CD14-positive monocyte (primary cell): ENCODE measurements at places on chromosomes 3 and 15.

- no peak for DNase-seq
Measured at GRCh38 chr15:81160312-81161159, 26.5 kb downstream of the CFAP161 start.

DNA sequence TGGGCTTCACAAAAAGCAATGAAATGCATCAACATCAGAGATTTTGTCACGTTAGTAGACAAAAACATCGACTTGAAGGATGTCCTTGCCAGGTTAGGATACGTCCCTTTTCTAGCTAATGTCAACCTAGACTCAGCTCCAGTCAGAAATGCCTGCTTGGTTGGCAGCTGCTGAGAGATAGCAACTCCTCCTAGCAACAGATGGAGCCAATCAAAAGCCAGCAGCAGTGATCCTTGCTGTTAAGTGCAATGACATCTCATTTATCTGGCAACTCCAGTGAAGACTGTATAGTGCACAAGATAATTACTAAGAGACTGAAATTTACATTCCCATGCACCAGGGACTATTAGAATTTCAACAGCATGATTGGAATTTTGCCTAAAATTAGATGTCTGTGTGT, 424.1 kb downstream of the FGF12 start:
- DNase-seq = no peak

- no peak for DNase-seq
Measured at GRCh38 chr3:192959773-192960172, 42.1 kb upstream of the MB21D2 start.

GRCh38 chr3:119555929-119556328, 3.5 kb downstream of the CD80 start:
- DNase-seq = no peak

GRCh38 chr3:41679374-41679773, 282.5 kb downstream of the ULK4 start:
- DNase-seq = no peak

DNA sequence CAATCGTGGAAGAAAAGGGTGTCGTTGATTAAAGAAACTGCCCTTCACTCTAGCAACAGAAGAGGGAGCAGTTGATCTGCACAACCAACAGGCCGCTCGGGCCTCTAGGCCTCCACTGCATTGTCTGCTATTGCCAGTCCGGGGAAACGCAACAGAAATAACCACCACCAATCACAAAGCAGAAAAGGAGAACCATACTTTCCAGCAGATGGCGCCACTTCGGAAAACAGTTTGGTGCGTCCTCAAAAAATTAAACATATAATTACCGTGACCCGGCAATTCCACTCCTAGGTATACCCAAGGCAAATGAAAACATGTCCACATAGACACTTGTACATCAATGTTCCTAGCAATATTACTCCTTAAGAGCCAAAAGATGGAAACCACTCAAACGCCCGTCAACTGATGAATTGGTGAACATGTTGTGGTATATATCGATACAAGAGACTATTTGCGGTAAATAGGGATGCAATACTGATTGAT, 154.1 kb downstream of the TJP1 start:
- no peak for DNase-seq

DNA sequence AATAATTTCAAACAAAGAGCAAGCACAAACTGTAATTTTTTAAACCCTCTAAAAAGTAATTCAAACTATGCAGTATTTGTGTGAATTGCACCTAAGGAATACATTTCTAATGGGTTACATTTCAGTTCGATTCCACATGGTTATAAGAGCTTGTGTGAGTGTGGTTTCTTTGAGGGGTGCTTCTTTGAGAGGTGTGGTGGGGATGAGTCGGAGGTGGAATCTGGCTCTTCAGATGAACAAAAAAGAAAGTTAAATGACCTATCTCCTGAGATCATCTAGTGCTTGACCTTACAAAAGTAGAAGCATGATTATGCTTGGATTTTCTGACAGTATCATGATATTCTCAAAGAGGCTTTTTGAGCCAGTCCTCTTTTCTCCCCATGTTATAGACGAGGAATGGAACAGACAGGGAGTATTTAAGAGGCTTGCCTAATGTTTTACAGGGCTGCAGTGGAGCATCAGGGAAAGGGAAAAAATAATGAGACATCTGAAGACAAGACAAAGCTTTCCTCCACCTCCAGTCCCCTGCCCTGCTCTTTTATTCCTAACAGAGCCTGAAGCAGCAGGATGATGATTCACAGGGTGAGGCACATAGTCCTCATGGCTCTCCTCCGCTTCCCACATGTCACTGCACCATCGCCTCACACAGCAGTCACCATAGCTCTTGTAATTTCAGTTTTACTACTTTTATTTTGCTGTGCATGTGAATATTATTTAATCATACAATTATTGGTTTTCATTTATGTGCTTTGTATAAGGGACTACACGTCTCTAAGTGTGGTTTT, 82.0 kb downstream of the LYSMD4 start:
- DNase-seq = no peak

GRCh38 chr3:136350132-136350531, 100.0 kb downstream of the PCCB start:
- no peak for DNase-seq

DNA sequence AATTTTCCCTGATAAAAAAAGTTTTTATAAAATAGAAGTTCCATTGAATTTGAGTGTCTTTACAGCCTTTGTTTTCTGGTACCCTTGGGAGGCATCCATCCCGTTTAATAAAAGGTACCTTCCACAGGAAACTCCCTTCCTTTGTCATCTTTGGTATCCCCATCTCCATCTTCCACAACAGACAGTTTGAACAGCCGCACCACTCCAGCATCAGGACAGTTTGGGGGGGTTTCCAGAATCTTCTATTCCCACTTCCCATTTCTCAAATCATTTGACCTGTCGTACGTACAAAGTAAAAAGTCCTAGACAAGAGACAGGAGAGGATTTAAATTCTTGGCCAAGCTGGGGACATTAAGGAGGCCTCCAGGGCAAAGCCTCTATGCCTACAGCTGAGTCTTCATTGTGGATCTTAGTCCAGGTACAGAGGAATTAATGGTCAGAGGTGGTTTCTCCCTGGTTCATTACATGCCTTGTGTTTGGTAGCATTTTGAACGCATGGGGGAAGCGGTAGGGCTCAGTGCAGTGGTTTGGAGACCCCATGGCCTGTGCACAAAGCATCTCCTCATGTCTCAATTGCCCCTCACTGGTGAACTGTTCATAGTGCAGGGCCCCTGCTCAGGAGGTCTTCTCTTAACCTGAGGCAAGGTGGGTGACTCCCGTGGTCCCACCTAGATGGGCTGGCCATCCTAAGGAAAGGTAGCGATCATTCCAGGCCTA, 19.4 kb upstream of the BCL2A1 start:
- DNase-seq = no peak

DNA sequence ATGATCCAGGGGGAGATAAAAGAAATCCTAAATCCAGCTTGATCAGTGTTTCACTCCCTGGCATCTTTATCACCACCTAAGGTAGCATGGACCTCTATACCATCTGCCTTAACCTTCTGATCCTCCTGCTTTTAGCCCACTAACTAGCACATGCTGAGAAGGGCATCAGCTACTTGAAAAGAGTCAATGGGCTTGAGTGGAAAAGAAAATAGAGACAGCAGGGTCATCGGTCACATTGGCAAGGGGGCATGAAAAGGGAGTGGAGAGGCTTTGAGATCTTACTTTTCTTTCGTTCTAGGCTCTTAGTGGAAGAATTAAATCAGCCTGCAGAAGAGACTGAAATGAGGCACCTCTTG, 239 bp upstream of the ZFYVE19 start:
- no peak for DNase-seq
